Dermis lymphatic vessel endothelial cell (primary cell): ENCODE measurements at places on chromosomes 3 and 15. TPM values are rescaled to one million over a fixed set of nuclear protein-coding genes. Genes with fewer than 3 reads are reported as not detected.

CLRN1 gene
- total RNA-seq, result not detected in 2 replicates

USF3 gene
- total RNA-seq, result 7.0 and 7.2 TPM in 2 replicates

SLC6A6 gene
- 6.7 and 12.4 TPM in 2 replicates for total RNA-seq

ERICH6 gene
- total RNA-seq, result under 0.01 and 0.09 TPM in 2 replicates

APOD gene
- 13.5 and 20.3 TPM in 2 replicates for total RNA-seq

WDR5B gene
- total RNA-seq, result 3.7 and 4.7 TPM in 2 replicates

SLC22A13 gene
- 0.09 and 0.11 TPM in 2 replicates for total RNA-seq

SPG11 gene
- 37.3 and 41.0 TPM in 2 replicates for total RNA-seq

C2CD4A gene
- 1.4 and 2.3 TPM in 2 replicates for total RNA-seq
